ENCODE measurements at places on chromosomes 12 and 14.

DNA sequence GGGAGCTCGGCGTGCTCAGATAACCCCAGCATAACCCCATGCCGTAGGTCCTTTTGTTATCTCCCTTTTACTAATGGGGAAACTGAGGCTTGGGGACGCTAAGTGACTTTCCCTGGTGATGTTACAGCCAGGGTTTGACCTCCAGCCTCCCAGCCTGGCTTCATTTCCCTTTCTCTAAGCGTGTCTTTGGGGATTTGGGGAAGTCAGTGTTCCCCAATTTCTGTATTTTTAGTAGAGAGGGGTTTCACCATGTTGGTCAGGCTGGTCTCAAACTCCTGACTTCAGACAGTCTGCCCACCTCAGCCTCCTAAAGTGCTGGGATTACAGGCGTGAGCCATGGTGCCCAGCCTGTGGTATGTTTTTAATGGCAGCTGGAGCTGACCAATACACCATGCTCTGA is 85.4 kb downstream of the PHETA1 start:
- no peak for DNase-seq

DNA sequence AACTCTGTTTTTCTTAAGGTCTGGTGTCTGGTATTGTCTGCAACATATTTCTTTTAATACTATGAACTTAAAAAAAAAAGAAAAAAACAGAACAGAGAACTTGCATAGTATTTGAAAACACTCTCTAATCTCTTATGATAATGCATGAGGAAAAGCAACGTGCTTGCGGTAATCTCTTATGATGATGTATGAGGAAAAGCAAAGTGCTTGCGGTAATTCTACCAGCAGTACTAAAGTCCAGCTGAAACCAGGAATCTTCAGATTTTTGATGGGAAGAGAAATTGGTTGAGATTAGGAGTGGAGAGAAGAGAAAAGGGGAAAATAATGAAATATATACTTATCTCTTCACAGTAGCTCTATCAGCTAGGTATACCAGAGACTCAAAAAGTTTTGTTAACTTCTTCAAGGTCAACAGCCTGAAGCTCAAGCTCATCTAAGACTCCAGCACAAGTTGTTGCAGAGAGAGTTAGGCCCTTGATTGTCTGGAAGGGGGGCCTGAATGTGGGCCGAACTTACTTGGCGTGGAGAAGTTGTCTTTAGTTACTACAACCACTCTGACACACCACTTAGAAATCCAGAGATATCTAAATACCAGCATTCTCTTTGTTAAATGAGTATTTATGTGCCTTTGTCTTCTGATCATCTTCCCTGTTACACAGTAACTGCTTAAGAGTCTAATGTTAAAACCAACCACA is 240.4 kb downstream of the PRKD1 start:
- no peak for DNase-seq

DNA sequence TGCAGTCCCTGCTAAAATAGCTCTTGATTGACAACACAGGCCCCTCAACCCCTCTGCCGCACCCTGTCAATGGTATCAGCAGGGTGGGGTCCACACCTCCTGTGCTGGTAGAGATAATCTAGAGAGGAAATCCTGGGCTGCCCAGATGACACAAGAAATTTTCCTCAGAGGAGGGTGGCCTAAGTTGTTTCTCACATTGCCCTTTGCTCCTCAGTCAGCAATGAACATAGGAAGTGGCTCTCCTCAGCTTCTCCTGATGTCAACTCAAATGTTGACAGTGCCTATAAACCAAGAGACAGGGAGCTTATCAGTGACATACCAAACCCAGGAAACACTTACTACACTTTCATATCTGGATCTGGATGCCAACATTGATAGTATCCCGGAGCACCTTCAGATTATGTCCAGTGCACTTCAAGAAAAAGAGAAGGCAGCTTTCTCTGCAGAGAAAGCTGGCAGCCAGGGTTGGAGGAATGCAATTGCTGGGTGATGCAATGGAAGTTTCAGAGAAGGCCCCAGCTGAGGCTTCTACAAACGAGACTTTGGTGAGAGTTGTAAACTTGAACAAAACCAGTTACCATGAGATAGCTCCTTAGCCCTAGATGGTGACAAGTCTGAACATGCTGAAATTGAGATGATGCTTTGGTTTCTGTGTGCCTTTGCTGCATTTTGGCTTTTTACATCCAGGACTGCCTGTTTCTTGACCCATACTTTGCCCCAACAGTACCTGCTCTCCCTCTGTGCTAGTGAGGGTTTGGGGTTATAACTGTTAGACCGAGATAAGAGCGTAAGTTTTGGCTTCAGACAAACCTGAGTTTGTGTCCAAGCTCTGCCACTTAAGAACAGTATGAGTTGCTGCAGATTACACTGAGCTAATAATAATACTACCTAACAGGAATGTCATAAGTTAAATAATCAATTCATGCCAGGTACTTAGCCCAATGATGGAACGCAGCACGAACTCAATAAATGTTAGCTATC is 183.5 kb downstream of the NUAK1 start:
- no peak for DNase-seq

GRCh38 chr14:72793156-72793939 is 100.6 kb downstream of the DPF3 start:
- no peak for DNase-seq

- DNase-seq = no peak
These were observed 4.2 kb upstream of the FOXJ2 start for GRCh38 chr12:8028267-8028666.

GRCh38 chr12:128753438-128753837 is 70.3 kb downstream of the SLC15A4 start:
- DNase-seq = peak; percentile 61

GRCh38 chr12:120818416-120818815 is 85.7 kb downstream of the SPPL3 start:
- DNase-seq = no peak

GRCh38 chr12:74890237-74890599 is 319.4 kb downstream of the KCNC2 start:
- no peak for DNase-seq

DNA sequence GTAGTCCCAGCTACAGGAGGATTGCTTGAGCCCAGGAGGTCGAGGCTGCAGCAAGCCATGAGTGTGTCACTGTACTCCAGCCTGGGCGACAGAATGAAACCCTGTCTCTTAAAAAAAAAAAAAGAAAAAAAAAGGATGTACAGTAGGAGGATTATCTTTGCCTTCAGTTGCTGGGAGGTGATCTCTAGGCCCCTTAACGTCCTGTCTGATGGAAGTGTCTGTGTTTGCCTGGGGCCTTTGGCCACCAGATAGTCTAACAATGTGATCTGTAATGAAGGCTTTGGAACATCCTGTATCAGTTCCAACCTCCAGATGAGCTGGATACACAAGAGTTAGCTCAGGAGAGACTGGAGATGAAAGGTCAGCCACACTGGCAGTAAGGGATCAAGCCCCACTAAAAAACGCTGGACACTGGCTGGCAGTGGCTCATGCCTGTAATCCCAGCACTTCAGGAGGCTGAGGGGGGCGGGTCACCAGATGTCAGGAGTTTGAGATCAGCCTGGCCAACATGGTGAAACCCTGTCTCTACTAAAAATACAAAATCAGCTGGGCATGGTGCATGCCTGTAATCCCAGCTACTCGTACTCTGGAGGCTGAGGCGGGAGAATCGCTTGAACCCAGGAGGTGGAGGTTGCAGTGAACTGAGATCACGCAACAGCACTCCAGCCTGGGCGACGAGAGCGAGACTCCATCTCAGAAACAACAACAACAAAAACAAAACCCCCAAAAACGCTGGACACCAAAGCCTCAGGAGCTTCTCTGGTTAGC is 19.0 kb upstream of the HNF1A start:
- no peak for DNase-seq

DNA sequence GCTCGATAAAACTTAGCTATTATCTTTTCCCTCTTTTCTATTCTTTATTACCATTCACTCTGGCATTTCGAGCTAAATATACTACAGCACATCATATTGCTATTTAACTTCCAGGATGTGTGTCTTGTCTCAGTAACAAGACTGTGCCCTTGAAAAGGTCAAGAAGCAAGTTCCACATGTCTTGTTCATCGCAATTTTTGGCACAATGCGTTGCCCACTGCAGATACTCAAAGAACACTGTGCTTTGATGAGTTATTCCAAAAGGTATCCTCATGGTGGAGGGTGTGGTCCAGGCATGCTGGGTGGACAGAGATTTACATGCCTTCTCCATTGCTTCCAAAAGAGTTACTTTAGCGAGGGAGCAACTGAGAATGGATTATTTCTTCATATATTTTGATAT is 6.6 kb downstream of the E2F7 start:
- no peak for DNase-seq

- DNase-seq = no peak
These were observed 164.9 kb downstream of the DYRK2 start for GRCh38 chr12:67813456-67813904.

DNA sequence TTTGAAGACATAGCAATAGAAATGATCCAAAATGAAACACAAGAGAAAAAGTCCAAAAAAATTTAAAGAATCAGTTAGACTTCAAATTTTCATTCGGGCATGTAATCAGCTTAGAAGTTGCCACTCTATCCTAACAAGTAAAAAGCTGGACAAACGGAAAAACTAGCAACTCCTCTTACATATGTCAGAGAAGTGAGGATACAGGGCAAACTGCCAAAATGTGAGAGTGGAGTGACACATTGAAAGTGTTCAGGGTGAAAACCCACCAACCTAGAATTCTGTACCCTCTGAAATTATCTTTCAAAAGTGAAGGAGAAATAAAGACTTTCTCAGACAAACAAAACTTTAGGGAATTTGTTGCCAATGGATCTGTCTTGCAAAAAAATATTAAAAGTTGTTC is 42.0 kb upstream of the CHPT1 start:
- DNase-seq = no peak

DNA sequence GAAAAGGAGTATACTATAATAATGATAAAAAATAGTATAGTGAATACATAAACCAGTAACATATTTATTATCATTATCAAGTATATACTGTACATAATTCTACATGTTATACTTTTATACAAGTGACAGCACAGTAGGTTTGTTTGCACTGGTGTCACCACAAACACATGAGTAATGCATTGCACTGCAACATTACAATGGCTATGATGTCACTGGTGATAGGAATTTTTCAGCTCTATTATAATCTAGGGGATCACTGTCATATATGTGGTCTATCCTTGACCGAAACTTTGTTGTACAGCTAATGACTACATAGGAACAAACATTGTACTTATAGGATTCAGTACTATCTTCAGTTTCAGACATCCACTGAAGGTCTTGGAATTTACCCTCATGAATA is 165.8 kb upstream of the SYT1 start:
- DNase-seq = no peak

DNA sequence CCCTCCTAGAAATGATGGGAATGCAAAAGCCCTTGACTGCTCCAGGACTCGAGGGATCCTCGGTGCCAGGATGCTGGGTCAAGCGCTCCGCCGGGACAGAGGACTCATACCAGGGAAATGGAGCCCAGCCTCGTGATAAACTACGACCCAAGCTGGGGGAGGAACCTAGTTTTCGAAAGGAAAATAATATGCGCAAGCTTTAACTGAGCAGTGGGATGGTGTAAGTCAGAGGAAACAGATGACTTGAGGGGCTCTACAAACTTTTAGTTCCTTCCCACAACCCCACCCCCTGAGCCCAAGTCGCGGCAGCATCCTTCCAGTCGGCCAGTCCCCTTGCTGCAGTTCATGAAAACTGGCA is 654 bp upstream of the SUPT16H start:
- DNase-seq = no peak

- no peak for DNase-seq
These were observed 435 bp downstream of the FOXM1 start for GRCh38 chr12:2876431-2877046.

DNA sequence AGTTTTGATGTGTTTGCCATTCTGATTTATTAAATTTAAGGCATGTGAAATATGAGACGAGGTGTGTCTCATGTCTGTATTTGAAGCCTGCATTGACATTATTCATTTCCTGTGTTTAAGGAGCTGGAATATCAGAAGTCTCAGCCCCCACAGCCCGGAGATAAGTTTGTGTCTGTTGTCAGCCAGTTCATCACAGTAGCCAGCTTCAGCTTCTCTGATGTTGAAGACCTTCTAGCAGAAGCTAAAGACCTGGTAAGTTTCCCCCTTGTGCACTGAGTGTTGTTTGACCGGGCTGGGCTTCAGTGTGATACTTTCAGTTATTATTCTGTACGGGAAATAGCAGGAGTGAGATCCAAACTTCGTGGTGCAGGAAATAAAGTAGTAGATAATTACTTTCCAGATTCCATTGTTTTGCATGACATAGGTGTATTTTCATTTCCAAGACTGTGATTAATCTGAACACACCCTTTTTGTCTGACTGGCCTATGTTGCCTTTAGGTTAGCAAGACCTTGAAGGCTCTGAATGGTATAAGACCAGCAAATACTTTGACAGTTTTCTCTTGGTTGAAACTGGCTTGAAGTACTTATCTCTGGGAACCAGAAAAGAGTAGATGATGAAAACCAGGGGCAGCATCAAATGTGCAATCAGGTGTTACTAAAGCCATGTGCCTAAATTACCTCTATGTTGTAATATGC is 101.5 kb downstream of the GPR135 start:
- no peak for DNase-seq

DNA sequence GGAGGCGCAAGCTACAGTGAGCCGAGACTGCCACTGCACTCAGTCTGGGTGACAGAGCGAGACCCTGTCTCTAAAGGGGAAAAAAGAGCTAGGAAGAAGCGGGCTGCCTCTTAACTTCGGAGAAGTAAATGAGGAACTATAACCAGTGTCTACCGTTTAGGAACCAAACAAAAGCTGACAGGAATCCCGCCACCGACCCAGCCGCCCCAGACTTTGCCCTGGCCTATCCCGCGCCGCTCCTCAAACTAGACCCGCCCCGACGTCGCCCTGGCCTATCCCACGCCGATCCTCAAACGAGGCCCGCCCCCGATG is 568 bp upstream of the SIVA1 start:
- no peak for DNase-seq

DNA sequence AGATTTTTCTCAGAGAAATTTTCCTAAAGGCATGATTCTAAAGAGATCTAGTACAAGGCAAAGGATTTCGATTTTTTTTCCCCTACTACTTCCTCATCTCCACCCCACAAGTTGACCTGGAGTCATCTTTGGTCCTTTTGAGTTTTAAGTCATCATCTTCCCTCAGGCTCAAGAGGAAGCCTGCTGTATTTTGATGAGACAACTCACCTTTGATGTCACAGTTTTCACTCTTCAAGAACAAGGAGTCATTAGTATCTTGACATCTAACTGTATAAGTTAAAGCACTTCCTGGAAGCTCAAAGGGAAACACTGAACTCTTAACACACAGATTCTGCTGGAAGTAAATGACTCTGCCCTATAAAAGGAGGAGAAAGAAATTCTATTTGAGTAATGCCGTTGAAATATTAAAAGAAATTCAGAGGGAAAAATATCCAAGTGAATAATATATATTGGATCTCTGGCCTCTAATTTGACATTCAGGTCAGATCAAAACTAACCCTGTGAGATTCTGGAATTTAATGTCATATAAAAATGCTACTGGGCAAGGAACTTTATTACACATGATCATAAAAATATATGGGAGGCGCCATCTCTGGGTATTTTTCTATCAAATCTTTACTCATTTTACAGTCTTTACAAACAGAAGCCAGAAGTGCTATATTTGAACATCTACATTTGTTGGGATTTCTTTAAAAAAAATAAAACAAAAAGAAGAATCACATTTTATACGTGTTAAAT is 435.0 kb downstream of the NRXN3 start:
- DNase-seq = no peak

GRCh38 chr12:117533687-117534086 is 172.3 kb upstream of the NOS1 start:
- no peak for DNase-seq
